Left lung (tissue), 14 donors: ENCODE measurements at places on chromosomes 5 and 9. TPM values are rescaled to one million over a fixed set of nuclear protein-coding genes. Genes with fewer than 3 reads are reported as not detected.

Gene CCL27
- 0.79 TPM for polyA plus RNA-seq

Gene FRMPD1
- 0.03 TPM for polyA plus RNA-seq

Gene SAXO1
- 0.14 TPM for polyA plus RNA-seq

Gene TAS2R1
- not detected for polyA plus RNA-seq

Gene IFNA21
- polyA plus RNA-seq = not detected

Gene TUBB4B
- 315 TPM for polyA plus RNA-seq

- DNase-seq = no peak
Measured at GRCh38 chr9:114316605-114317230, 6.2 kb upstream of the ORM1 start.

- no peak for DNase-seq
Measured at GRCh38 chr5:115978779-115979178, 16.5 kb downstream of the LVRN start.

GRCh38 chr9:134127616-134128015 is 8.3 kb upstream of the WDR5 start:
- no peak for DNase-seq

DNA sequence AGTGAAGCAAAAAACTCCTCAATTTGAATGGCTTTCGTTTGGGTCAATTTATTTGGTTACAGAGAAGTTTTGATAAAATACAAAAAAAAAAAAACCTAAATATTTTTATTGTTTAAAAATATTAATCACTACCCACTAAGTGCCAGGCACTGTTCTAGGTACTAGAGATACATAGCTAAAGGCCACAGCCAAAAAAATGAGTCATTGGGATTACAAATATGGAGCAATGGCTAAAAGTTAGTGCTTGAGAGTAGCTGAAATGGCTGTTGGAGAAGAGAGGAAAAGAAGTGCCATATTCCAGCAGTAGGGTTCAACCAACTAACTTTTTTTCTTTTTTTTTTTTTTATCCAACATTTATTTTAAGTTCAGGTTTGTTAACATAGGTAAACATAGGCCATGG is 130.1 kb upstream of the PTGER4 start:
- DNase-seq = no peak

DNA sequence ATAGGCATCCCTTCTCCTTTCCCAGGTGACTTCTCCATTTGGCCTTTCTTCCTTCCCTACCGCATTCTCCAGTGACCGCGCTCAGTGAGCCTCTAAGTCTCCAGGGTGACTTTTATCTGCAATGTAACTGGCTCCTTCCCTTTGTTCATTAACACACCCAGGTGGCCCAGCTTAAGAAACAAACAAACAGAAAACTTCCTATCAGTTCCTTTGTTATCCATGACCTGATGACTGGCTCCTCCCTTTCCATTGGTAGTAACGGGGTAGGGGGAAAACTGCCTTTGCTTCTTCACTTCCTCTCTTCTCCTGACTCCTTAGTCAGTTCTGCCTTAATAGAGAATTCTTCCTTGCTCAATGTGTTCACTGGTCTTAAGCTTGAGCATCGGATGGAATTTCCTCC is 7.0 kb upstream of the SH3GL2 start:
- no peak for DNase-seq

DNA sequence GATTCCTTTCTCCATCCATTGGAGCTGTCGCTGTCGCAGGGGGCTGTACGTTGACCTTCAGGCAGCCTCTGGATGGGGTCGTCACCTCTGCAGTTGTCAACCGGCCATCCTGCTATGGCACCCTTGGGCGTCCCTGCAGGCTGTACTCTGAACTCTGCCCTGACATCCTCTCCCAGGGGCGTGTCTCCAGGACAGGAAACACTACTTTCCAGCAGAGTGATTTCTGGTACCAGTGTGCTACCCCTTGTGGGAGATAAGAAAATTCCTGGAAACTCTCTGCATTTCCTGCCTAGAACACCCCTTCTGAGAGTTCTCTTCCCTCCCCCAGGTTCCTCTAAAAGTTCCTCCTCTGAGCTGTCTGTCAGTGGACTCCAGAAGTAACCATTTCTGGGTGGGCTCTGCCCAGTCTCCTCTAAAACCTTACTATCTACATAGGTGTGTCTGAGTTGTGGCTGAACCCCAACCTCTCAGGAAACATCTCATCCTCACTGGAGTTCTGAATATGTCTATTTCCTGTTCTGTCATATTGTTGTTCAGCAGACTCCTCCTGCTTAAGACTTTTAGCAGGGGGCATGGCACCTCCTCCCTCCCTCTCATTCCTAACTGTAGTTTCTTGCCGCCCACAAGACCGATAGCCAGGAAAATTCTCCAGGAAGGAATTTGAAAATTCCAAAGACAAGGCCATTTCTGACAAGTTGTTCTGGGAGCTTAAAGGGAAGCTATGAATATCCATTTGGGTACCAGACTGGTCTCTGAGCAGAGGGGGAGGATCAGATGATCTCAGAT is 145.3 kb upstream of the RASEF start:
- no peak for DNase-seq

GRCh38 chr5:34015120-34015822 is 7.4 kb upstream of the AMACR start:
- no peak for DNase-seq
